HuH-7 (cell line): ENCODE measurements at places on chromosomes 7 and 10.

GRCh38 chr10:60280475-60280874 lies 109.2 kb downstream of the ANK3 start:
- DNase-seq, result no peak

GRCh38 chr10:129968853-129969183 lies 4.7 kb upstream of the EBF3 start:
- no peak for DNase-seq

DNA sequence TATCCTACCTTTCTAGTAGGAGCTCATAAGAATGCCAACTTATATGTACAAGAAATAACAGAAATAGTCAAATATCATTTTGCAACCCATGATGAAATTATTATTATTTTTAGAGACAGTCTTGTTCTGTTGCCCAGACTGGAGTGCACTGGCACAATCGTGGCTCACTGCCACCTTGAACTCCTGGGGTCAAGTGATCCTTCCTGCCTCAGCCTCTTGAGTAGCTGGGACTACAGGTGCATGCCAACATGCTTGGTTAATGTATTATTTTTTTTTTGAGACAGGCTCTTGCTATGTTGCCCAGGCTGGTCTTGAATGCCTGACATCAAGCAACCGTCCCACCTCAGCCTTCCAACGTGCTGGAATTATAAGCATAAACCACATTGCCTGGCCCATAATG lies 44.8 kb downstream of the TNPO3 start:
- no peak for DNase-seq

GRCh38 chr7:41047789-41048191 lies 655.1 kb downstream of the INHBA start:
- no peak for DNase-seq

DNA sequence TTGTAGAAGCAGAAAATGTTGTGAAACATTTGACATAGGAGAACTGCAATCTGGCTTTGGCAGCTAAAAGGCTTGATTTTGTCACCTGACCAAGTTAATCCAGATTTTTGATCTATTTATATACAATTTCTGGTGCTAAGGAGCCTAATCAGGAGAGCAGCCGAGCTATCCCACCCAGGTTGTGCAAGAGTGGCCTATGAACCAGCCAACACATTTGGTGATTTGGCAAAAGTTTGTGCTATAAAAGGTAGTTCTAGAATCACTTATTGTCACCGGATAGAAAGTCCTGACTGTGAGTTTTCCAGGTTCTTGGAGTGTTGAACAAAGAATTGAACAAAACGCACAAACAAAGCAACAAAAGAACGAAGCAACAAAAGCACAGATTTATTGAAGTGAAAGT lies 1.4 kb upstream of the SPAM1 start:
- DNase-seq, result no peak

DNA sequence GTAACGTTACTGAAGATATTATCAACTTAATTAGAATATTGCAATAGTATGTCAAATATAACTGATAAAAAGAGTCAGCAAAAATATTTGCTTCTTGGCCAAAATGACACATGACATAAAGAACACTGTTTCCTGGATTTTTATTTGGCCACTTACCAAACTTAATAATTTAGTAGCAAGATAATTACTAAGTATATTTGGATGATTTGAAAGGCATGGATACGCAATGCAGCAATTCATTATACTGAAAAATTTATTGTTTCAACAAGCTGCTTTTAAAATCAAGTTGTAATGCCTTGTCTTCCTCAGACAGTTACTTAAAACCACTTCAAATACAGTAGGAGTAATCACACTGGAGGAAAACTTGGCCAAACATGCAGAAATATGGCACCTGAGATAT lies 234.0 kb downstream of the SEMA3E start:
- DNase-seq, result no peak

GRCh38 chr10:85177767-85178166 lies 849.4 kb downstream of the CCSER2 start:
- DNase-seq, result no peak

GRCh38 chr7:31029251-31030042 lies 22.7 kb upstream of the ADCYAP1R1 start:
- DNase-seq, result no peak

- no peak for DNase-seq
Measured at GRCh38 chr7:149713731-149714068, 59.7 kb downstream of the ZNF467 start.

DNA sequence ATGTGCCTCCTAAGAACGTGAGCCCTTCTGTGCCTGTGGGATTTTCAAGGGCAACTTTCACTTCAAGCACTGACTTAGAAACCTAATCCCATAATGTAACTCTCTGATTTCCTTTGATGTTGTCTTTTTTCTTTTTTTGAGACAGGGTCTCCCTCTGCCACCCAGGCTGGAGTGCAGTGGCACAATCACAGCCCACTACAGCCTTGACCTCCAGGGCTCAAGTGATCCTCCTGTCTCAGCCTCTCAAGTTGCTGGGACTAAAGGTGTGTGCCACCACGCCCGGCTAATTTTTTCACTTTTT lies 64.4 kb upstream of the GSDME start:
- no peak for DNase-seq
